ENCODE measurements at places on chromosomes 6 and 20.

DNA sequence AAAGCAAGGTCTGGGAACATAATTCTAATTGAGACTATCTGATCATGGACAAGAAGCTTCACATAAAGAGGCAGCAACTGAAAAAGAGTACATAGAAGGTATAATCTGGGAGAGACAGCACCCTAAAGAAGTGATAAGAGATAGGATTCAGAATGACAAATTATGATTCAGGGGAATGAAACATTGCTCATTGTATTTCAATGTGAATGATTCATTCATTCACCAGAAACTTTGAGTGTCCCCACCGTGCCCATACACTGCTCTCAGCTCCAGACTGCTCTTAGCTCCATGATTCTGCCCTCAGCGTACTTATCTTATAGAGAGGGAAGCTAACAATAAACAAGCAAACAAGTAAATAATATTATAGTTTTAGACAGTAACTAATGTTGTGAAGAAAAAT, 329.3 kb upstream of the IRAK1BP1 start:
- no peak for DNase-seq

DNA sequence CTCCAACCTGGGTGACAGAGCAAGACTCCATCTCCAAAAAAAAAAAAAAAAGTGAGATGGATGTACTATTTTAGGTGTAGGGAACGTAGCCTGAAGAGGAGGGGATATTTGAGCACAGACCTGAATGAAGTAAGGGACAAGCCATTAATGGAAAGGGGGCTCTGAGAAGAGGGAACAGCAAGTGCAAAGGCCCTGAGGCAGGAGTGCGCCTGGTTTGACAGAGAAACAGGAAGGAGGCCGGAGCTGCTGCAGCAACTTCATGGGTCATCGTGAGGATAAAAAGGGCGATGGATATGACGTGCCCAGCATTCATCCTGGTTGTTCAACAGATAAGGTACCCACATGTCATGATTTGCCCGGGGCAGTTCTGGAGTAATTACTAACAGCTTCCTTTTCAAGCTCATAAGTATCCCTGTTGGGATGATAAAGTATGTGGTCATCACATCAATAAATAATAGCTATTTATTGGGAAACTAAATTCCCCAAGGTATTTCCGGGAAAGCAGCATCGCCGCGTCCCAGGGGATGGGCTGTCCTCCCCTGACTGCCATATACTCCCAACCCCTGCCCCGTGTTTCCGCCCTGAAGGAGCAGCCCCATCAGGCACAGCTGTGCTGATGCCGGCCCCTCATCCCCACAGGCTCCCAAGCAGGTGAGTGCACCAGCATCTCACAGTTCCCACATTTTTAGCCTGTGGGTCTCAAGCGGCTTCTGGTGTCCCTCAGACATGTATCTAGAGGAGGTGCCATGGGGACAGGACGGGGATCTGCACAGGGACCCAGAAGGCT, 43.4 kb downstream of the DLGAP4 start:
- DNase-seq: no peak

DNA sequence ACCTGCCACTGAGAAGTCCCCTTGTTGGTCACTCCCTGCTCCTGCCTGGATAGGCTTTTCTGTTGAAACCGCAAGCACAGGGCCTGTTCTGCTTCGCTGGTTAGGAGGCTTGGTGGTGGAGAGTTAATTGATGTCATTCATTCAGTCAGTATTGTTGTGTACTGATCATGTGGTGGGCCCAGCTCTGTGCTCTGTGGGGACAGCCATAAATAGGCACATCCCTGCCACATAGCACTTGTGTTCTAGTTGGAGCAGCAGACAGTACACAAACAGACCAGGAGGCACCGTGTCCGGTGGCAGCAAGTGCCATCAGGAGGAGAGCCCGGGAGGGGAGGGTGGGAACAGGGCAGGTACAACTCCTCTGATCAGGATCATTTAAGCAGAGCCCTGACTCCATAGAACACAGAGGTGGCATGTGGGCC, 155.2 kb upstream of the INSM1 start:
- peak; percentile 72 for DNase-seq

DNA sequence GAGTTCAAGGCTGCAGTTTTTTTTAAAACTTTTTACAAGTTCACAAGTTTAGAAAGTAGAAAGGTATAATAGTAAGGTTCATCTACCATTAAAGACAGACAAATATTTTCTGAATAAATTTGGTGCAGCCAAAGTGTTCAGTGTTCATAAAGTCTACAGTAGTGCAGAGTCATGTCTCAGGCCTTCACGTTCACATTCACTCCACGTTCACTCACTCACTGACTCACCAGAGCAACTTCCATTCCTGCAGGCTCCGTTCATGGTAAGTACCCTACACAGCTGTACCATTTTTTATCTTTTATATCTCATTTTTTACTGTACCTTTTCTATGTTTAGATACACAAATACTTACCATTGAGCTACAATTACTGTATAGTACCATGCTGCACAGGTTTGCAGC, 67.6 kb downstream of the B4GALT5 start:
- no peak for DNase-seq

DNA sequence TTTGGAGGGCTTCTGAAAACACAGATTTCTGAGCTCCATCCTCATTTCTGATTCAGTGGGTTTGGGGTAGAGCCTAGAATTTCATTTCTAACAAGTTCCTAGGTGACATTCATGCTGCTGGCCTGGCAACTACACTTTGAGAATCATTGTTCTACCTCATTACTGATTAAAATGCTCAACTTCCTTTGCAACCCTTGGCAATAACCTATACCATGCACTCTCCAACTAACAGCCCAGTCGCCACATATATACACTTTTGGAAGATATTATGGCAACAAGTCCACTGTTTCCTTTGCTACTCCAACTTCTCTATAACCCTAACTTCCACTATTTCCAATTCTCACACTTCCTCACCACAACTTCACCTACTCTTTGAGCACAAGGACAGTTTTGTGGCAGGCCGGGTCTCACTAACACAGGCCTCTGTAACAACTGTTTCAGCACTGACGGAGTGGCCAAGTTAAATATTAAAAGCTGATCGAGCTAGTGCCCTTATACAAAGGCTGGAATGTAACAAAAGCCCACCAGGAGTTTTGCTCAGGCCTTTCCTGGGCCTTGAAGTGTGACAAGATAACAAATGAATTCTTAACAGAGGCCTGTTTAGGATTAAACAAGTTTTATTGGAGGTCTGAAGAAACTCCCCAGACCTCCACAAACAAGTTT, 32.1 kb upstream of the RAB23 start:
- DNase-seq: no peak

GRCh38 chr6:149445573-149445972, 39.2 kb downstream of the ZC3H12D start:
- DNase-seq: no peak

GRCh38 chr20:55211481-55211880, 736.1 kb downstream of the DOK5 start:
- no peak for DNase-seq

DNA sequence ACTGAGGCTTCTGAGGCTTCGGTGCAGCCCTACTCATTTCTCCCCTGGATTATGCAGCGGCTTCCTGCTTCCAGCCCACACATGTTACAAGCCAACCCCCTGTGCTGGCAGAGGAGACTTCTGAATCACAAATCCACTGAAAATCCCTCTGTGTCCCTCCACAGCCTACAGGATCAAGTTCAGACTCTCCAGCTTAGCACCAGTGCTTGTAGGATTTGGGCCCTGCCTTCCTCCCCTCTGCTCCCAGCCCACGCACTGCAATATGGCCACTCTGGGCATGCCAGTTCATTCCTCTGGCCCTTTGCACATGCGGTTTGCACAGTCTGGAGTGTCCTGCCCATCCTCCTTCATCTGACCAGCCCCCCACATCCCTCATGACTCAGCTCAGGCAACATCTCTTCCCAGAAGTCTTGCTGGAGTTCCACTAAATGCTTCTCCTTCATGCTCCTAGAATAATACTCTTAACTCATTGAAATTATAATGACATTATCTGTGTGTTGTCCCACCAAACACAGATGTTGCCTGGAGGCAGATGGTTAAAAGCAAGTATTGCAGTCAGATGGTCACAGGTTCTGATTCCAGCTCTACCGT, 15.9 kb upstream of the MDGA1 start:
- no peak for DNase-seq

GRCh38 chr20:3757268-3757667, 10.3 kb downstream of the ADISSP start:
- no peak for DNase-seq

GRCh38 chr6:168525114-168525513, 84.1 kb downstream of the SMOC2 start:
- no peak for DNase-seq

- no peak for DNase-seq
Observed at GRCh38 chr6:152232501-152233151, 404.5 kb downstream of the SYNE1 start.

GRCh38 chr20:3812975-3813847, 7.1 kb upstream of the AP5S1 start:
- no peak for DNase-seq

DNA sequence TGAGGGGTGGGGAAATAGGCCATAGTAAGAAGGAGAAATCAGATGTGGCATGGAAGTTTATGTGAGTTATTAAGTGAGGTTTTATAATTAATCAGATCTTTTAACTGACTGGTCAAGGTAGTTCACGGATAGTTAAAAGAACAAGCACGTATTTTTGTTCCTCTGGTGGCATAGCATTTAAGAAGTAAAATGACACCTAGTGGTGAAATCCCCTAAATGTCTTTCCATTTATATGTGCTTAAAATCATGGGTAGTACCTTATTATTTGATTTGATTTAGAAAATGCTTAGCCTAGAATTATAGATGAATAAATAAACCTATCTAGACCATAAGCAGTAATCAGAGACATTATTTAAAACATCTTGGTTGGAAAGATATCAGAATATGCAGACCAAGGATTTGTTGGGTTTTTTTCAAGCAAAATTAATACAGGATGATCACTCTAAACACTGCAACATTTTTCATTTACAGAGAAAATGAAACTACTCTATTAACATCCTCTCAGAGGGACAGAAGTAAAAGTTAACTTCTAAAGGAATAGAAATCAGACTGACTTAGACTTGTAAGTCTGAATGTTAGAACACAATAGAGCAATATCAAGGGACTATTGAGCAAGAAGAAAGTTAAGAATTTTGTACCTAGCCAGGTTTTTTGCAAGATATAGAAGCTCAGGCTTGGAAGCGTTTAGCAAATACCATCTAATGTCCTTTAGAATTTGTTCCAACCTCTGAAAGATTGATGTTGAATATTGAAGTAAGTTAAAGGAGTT, 81.1 kb downstream of the STXBP5 start:
- DNase-seq: peak; percentile 10

GRCh38 chr6:28863604-28864325, 60.0 kb downstream of the TRIM27 start:
- peak; percentile 36 for DNase-seq

DNA sequence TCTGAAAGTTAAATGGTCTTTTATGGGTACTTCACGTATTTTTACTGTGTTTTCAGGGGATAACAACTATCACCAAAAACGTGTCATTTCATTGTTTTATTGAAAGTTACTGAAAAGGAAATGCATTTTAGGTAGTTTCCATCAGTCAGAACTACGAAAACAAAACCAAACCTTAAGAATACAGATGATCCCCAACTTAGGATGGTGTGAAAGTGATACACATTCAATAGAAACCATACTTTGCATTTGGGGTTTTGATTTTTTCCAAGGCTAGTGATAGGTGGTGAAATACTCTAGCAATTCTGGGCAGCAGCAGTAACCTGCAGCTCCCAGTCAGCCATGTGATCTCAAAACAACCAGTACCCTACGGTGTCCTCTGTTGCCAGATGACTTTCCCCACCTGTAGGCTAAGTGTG, 25.9 kb upstream of the EFHC1 start:
- no peak for DNase-seq

GRCh38 chr6:38493931-38494547, 145.7 kb downstream of the BTBD9 start:
- peak; percentile 17 for DNase-seq

GRCh38 chr6:119157506-119157815, 79.0 kb upstream of the FAM184A start:
- no peak for DNase-seq

- no peak for DNase-seq
Observed at GRCh38 chr6:135796643-135797305, 54.7 kb upstream of the PDE7B start.

DNA sequence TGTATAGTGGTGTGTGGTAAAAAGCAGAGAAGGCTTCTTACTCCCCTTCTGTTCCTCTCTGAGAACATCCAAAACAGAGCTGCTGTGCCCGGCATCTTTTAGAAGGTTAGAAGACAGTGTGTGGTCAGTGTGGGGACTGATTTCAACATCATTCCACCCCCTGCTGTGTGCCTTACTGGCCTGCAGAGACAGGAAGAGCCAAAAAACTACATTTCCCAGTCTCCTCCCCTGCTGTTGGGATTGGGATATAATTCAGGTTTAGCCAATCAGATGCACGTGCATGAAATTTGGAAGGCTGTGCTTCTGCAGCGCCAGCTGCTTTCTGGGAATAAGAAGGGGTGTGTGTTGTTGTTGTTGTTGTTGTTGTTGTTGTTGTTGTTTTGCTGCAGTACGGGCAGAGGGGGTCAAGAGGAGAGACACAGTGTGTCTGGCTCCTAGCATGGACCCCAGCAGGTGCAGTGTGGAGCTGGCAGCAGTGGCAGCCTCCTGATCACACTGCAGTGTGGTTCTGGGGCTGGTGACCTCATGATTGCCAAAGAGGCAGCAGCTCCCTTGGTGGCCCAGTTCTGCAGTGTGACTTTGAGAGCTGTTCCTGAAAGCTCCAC, 74.7 kb downstream of the MRPL14 start:
- DNase-seq: no peak

GRCh38 chr6:121837545-121838229, 402.2 kb downstream of the GJA1 start:
- DNase-seq: no peak

GRCh38 chr6:117354671-117355070, 71.1 kb downstream of the ROS1 start:
- DNase-seq: no peak

DNA sequence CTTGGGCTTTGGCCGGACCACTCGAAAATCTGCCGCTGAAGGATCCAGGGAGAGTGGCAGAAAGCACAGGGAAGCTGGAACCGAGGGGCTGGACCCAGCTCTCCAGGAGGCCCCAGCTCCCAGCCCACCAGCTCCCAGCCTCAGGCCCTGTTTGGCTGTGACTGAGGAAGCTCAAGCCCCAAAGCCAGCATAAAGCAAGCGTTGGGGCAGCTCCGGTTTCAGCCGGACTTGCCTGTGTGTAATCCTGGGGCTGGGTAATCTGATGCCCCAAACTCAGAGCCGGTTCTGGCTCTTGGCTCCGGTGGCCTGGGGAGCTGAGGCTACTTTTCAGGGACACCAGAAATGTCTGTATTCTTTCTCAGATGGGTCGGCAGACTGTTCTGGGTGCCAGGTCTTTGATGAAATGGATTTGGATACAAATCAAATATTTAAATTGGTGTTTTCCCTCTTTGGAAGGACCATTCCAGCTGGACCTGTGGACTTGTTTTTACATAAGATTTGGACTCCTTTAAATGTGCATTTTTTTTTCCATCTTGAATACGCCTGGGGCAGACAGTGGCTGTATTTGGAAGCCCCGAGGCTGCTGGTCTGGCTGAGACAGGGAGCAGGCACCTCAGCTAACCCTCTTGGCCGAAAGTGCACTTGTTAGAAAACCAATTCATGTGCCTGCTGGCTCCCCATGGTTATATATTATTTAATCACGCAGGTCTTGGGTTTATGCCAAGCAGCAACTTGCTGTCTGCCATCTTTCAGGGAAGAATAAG, 29.7 kb downstream of the RPP40 start:
- peak; percentile 9 for DNase-seq
